ENCODE measurements at places on chromosomes 11 and 22.

DNA sequence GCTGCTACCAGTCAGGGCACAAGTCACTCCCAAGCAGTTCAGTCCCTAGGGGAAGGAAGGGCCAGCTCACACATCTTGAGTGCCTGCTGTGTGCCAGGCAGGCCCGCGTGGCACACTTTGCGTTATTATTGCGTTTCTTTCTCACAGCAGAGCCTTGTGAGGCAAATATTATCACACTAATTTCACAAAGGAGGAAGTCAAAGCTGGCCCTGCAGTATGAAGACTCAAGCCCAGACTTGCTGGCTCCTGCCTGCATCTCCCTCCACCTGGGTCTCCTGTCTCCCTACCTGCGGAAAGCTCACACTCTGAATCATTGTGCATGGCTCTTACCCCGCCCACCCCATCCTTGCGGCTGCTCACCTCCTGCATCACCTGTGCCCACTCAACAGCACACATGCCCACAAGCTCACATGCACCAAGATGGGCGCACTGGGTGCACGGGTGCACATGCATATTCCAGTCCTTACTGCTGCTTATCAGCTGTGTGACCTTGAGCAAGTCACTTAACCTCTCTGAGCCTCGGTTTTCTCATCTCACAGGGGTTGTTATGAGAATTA is 31.7 kb upstream of the P2RY2 start:
- no peak for DNase-seq

DNA sequence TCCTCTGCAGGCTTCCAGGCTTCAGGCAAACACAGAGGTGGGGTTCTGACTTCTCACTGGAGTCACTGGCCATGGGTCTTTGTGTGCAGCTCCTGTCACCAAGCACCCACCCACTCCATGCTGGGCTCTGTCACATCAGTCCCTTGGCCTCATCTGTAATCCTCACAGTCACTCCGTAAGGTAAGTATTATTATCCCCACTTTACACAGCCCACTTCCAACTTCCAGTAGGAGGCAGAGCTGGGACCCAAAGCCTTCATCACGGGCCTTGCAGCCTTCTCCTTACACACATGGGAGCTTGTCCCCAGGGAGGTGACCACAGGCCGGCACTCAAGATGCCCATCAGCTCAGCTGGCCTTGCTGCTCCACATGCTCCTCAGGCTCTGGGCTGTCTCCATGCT is 266.7 kb upstream of the B3GAT1 start:
- no peak for DNase-seq

DNA sequence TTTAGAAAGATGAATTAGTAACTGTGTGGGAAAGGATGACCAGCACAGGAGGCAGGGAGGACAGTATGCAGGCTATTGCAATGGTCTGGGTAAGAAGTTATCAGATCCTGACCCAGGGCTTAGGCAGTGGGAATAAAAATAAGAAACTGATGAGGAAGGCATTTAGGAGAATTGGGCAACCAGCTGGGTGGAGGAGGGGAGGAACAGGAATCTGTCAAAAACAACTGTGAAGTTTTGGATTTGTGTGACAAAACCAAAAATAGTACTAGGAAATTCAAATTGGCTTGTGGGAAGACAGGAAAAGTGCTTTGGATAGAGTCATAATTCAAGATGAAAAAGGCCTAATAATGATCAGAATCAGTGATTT is 27.9 kb downstream of the MMP13 start:
- DNase-seq = no peak

DNA sequence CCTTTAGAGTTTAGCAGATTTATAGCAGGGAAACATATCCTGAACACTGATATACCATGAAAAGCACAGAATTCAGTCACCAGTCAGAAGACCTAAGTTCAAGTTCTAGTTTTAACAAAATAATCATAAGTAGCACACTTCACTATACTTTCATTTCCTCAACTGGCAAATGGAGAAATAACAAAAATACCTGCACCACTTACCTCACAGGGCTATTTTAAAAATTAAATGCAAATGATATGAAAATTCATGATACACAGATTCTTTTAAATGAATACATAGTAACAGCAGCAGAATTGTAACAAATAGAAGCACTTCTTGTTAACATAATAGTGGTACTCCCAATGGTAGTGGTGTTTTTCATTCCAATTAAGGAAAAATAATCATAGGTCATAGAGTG is 139.0 kb downstream of the FCHSD2 start:
- no peak for DNase-seq

GRCh38 chr11:16596231-16596630 is 142.2 kb upstream of the C11orf58 start:
- no peak for DNase-seq

DNA sequence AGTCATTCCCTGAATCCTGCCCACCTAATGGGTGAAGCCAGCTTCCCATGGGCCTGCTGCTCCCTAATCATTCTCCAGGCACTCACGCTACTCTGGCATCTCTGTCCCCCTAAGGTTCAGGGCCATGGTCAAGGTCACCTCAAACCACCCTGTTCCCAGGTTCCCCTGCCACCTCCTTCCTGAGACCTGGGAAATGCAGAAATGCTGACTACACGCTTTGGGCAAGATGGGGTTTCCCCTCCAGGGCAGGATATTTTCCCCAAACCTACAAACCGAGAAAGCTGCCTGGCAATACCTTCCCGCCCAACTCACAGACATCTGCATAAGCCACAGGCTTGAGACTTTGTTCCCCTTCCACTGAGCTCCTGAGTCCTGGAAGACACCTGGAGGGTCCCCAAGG is 97.6 kb downstream of the FEZ1 start:
- no peak for DNase-seq

GRCh38 chr22:39174498-39175352 is 22.2 kb upstream of the CBX7 start:
- DNase-seq = no peak

- DNase-seq = no peak
Measured at GRCh38 chr11:113112307-113112706, 151.1 kb downstream of the NCAM1 start.

DNA sequence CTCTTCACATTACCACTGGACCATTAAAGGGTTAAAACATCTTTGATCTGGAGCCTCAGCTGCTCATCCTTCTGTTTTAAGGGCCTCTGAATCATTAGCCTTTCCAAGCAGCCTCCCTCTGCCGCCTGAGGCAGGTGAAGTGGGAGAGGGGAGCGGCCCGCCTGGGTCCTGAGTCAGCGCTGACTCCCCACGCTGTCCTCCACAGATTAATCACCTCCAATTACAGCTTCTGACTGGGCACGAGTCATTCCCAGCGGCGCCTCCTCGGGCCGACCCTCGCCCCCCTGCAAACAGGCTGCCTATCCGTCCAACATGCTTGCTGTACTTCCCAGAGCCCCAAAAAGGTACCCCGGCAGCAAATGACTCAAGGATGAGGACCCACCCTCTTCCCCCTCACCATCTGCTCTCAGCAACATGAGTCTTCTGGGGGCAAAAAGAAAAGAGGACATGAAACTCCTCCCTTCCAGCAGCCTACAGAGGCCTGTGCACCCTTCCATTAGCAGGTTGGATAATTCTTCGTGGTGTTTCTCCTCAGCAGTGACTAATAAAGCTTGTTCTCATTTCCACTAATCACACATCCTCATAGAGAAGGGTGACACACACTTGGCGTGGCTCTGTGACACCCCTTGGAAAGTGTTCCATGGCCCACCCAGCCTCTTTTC is 44.3 kb upstream of the JAM3 start:
- no peak for DNase-seq

DNA sequence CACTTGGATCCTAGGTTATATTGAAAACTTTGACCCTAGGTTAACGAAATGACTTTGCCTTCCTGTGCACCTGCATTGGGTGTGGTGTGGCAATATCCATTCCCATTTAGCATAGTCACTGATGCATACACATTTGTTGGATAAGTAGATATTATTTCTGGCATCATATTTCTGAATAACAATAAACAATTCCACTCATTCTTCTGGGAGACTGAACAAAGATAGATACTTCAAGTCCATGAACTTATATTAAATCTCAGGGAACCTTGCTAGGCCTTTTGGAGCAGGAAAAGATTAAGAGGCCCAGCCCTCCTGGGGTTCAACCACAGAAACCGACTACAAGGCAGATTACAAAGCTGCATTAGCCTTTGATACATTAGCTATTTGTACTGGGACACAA is 118.9 kb downstream of the MSANTD4 start:
- DNase-seq = no peak

- no peak for DNase-seq
Measured at GRCh38 chr11:111310088-111310487, 11.7 kb downstream of the POU2AF3 start.

DNA sequence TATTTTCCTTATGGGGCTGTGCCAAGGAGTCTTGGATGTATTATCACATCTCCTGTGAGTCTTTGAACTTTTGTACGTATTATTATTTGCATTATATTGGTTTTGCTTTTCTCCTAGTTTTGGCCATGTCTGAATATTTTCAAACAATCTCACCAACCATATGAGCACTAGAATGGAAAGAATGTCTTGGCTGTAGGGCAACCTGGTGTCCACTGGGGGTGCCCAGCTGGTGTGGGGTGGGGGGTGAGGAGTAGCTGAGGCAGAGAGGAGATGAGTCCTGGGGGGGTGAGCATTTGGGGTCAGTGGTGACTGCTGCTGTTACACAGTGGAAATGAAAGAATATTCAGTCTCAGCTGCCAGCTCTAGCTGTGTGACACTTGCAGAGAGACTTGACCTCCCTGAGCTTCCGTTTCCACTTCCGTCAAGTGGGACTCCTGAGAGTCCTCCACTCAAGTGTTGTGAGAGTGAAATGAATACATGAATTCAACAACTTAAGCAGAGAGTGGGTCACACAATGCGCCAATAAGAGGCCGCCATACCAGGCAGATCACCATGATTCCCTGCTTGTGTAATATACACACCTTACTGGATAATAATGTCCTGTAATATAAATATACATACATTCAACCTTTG is 12.7 kb upstream of the PVALB start:
- DNase-seq = no peak

GRCh38 chr22:27094633-27095308 is 437.4 kb downstream of the MIAT start:
- DNase-seq = no peak

GRCh38 chr11:78925387-78925786 is 350.7 kb upstream of the NARS2 start:
- no peak for DNase-seq

DNA sequence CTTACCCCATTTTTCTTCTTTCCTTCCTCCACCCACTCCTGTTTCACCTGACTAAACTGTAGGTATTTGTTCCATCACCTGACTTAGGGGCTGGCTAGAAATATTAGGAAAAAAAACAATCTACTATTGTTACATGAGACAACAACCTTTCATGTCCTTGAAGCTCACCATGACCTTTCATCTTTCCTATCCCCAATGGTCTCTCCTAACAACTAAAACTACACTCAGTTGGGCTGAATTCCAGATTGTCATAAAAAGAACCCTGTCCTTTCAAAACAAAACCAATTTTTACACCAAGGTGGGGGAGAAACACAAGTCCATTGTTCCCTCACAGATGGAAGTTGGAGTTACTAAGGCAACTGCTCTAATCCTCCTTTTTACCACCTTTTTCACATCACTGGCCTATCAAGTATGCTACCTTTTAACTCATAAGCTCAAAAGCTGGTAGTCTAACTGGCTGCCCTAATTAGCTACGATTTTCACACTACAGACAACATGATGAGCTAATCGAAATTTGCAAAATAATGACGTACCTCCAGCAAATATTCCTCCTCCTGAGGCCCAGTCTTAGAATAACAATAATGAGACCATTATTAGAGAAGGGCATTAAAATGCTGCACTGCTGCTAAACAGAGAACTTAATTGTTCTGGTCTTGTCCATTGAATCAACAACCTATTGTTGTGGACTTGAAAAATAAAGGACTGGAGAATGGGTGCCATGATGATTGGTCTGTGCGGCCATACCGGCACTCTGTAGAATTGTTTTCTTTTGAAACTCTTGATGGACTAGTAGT is 46.5 kb upstream of the SOX6 start:
- no peak for DNase-seq
